Activated naive CD8-positive, alpha-beta T cell treated with anti-CD3 and anti-CD28 coated beads, Interleukin-2, amount 50 U/mL, for 24 hours (primary cell): ENCODE measurements at places on chromosomes 3 and 15.

DNA sequence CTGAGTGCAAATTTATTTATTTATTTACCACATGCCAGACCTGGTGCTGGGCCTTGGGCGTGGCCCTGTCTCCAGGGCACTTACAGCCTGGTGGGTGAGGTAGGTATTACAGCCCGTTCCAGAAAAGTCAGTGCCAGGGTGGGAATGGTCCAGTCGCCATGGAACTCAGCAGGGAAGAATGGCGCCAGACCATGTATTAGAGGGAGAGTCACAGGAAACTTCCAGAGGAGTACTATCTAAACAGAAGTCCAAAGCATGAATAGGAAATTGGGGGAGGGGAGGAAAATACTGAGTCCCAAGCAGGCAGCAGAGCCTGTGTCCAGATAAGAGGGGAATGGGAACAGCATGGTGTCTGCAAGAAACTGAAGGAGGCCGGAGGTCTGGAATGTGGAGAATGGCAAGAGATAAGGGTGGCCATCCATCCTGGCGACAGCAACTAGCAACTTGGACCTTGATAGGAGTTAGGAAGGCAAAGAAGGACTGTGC is 27.0 kb downstream of the SH3BP5 start:
- DNase-seq, result no peak

DNA sequence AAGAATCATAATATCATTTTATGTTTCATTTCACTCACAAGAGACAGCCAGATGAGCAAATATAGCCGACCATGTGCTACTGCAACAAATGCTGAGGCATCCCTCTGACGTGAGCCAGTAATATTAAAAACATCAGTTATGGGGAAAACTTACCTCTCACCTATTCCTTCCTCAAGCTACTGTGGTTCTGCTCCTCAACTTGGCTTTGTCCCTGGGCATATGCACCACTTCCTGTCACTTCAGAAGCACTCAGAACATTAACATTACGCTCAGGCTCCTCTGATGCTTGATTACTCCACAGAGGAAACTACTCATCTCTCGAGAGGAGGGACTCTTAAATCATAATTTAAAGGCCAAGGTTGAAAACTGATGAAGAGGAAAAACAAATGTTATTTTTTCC is 457.0 kb upstream of the ALCAM start:
- DNase-seq, result no peak

GRCh38 chr3:167521006-167521355 is 47.1 kb upstream of the SERPINI2 start:
- DNase-seq, result no peak

GRCh38 chr15:40856746-40857145 is 12.9 kb downstream of the SPINT1 start:
- DNase-seq, result no peak

DNA sequence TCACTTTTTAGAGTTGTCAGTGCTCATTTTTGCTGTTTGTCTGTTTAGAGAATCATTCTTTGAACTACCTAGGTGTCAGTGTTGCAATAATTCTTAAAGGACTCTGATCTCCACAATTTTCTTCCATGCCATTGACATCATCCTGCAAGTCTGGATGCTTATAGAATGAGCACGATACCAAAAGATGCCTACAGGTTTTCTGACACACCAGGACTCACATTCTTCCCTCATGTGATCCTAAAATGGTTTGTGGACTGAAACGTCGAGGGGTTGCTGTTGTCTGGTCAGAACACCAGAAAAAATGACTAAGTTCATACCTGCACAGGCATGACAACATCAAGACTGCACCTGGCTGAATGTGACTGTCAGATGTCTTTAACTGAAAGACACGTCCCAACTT is 95.9 kb downstream of the SEMA5B start:
- no peak for DNase-seq
